ENCODE measurements at places on chromosomes 6 and 20.
A peak's percentile ranks its signal among the peaks of the same experiment; 100 is the strongest.

GRCh38 chr6:42269974-42270510, 52.4 kb upstream of the MRPS10 start:
- DNase-seq, result no peak

GRCh38 chr6:151067684-151068596, 171.8 kb upstream of the AKAP12 start:
- DNase-seq, result no peak

DNA sequence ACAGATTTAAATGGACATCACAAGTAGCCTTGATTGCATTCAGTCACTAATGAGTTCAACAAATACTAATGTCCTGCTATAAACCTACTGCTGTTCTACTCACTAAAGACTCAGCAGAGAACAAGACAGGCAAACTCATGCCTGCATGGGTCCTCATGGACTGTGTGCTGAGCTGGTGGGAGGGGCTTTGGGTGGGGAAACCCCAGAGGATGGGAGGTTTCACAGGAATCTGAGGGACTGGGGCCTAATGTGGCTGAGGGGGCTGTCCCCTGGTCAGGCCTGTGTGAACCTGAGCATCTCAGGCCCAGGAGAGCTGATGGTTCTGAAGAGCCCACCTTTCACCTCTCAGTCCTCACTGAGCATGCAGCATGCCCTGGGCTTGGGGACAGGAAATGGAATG, 1.4 kb downstream of the CST8 start:
- no peak for DNase-seq

DNA sequence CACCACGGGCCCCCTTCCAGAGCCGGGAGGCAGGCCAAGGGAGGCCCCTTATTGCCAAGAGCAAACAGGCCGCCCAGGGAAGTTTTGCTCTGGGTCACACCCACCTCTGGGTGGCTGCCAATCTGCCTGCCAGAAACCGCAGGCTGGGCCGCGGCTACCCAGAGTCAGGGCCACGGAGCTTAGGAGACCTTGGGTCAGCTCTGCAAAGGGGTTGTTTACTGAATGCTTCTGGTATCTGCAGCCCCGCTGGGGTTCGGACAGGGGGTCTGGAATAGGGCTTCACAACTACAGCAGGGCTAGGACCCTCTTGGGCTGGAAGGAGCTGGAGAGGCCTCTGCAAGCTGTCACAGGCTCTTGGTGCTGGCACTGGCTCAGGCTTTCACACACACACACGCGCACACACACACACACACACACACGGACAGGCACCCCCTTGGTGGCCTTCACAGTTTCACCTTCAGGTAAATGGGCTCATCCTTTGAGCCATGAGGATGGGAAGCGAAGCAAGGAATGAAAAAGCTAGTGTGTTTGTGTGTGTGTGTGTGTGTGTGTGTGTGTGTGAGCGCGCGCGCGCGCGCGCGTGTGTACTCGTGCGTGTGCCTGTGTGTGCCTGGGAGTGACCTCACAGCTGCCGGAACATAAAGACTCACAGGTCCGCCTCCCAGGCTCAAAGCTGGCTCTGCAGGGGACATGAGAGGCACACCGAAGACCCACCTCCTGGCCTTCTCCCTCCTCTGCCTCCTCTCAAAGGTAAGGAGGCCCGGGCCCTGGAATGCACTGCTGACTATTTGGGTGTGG, at the start of gene CCN5:
Gene CCN5, plus strand, starts transcription at position 669 of the 798 bp plus-strand sequence. Its CDS starts 22 bp downstream, at position 691.
- DNase-seq, result no peak

DNA sequence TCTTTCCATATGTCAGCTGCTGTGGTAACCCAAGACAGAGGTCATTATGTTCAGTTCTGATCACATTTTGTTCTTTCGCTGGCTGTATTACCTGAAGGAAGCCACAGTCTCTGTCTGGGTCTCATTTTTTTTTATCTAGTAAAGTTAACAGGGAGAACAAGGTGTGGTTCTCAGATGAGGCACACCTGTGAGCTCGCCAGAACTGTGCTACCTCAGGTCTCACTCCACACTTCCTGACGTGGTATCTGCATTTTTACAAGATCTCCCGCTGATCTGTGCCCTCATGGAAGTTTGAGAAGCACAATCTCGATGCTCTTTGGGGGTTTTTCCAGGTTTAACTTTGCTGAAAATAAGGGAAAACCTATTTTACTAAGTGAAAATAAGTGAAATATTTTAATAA, 169.5 kb upstream of the CENPW start:
- DNase-seq, result no peak

- DNase-seq, result peak; percentile 72
Observed at GRCh38 chr6:35452183-35453090, at the start of gene FANCE. Gene FANCE (plus strand): TSS chr6:35452338. CDS start chr6:35452546, 208 bp downstream.

GRCh38 chr6:3913077-3913957, 64.1 kb downstream of the FAM50B start:
- no peak for DNase-seq

GRCh38 chr20:40284611-40285010, 404.4 kb downstream of the MAFB start:
- no peak for DNase-seq

- no peak for DNase-seq
Observed at GRCh38 chr20:63377256-63377941, 16.2 kb upstream of the CHRNA4 start.

GRCh38 chr6:89348372-89348771, 4.2 kb downstream of the UBE2J1 start:
- no peak for DNase-seq

GRCh38 chr20:63102721-63103375, 96.1 kb upstream of the BHLHE23 start:
- DNase-seq, result peak; percentile 22

GRCh38 chr20:58746620-58747019, 54.0 kb downstream of the NPEPL1 start:
- DNase-seq, result no peak

GRCh38 chr20:16672299-16672698, 57.5 kb upstream of the SNRPB2 start:
- no peak for DNase-seq

- no peak for DNase-seq
Observed at GRCh38 chr20:63309261-63310071, 16.5 kb downstream of the COL20A1 start.

DNA sequence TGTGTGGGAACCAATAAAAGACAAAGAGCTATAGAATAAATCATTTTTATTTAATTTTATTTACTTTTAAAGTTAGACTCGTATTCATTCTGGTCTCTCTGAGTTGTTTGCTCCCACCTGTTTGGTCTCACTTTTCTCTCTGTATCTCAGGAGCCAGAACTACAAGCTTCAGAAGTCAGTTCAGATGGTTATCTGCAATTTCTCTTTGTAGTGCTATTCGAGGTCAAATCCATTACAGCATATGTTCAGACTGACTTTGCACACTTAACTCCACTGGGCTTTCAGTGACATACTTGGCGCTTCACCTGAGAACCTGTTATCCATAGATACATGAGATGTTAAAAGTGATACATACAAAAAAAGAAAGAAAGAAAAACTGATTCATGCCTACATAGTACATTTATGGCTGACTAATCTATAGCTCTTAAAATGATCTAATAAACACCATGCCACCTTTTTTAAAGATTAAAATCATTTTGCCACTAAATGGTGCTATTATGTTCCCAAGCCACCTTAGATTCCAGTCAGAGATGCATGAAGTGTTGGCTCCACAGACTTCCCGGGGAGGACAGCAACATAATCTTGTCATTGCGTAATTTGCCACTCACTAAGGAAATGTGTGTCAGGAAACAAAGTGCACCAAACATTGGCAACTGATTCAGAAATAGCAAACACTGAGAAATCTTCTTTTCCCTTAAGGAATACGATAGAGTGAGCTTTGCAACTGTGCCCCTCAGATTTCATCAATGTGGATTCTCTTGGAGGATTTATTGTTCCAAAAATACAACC, 396.7 kb downstream of the HACE1 start:
- DNase-seq, result no peak

GRCh38 chr6:153790876-153791473, 248.1 kb upstream of the OPRM1 start:
- no peak for DNase-seq

- no peak for DNase-seq
Observed at GRCh38 chr6:168050881-168051586, 28.0 kb downstream of the FRMD1 start.

DNA sequence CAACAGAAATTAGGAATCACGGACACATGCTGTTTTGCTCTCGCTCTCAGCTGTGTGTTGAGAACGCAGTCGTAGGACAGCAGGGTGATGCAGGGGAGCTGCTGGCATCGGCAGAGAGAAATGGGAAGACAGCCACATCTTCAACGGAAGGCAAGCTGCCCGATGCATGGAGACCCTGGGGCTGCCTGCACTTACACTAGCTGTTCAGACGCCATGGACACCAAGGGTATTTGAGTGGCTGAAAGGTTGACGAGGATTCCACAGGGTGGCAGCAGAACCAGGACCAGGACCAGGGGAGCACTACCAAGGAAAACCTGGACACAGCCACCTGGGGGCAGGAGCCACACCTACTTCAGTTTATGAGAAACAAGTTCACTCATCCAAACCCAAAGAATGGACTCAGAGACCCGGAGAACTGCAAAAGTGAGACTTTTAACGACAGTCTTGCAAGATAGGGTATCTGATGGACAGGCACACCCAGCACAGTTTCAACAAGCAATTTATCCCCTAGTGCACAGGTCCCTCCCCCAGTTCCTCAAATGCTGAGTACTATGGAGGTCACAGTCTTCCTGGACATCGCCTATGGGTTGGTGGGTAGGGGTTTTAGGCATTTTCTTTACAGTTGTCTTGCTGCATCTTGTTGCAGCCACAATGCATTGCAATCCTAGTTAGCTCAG, 56.3 kb upstream of the ENTPD6 start:
- DNase-seq, result no peak

GRCh38 chr6:27838945-27839625, 73.1 kb downstream of the OR2B2 start:
- no peak for DNase-seq

- DNase-seq, result no peak
Observed at GRCh38 chr20:24877652-24878051, 71.4 kb upstream of the CST7 start.

DNA sequence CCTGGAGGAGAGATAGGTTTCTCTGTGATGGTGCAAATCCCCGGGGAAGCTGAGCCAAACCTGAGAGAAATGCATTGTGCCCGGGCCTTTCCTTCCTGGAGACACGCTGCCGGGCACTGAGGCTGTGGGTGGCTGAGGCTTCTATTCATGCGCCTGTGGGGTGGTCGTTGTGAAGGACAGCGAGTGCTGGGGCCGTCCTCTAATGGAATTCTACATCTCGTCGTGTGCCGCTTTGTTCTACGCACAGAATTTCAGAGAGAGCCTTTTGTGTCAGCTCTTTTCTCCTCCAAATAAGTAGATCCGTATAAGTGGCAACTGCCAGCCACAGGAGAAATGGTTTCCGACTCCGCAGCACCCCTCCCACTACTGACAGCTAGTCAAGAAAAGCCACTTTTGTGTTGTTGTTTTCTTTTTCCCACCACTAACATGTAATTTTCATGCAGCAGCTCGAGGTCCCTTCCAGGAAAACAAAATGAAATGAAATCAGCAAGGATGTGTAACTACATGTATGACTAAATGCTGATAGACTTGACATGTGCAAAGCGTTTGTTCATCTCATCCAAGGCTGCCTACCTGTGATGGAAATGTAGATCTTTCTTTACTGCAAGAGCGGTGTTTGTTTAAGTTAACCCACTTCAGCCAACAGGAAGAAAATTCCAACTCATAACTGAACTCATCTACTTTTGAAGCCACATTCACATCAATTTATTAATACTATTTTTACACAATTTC, 26.4 kb upstream of the PXDC1 start:
- no peak for DNase-seq

- no peak for DNase-seq
Observed at GRCh38 chr6:64439274-64439673, 803.7 kb downstream of the PHF3 start.

DNA sequence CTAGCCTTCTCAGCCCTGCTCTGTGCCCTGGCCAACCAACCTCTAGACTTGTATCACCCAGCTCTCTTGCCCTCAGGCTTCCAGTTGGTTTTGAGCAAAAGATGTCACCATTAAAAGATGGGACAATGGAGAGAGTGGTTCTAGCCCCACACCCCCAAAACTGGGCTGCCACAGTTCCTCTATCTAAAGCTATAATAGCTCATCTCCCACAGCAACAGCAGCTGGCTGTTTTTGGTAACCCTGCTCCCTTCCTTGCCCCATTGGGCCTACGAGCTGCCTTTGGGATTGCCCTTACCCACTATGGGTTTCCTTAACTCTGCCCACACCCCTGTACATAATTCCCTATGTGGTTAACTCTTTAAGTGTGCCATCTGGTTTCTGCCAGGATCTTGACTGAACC, 7.6 kb upstream of the SRSF3 start:
- no peak for DNase-seq

DNA sequence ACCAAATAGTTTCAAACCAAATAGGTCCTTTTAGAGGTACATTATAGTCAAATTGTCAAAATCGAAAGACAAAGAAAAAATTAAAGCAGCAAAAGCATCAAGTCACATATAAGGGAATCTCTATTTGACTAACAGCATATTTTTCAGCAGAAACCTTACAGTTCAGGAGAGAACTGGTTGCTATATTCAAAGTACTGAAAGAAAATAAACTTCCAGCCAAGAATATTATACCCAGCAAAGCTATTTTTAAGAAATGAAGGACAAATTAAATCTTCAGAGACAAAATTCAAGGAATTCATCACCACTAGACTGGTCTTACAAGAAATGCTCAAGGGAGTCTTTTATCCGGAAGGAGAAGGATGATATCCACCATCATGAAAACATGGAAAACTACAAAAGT, 16.0 kb downstream of the WDR27 start:
- DNase-seq, result no peak

DNA sequence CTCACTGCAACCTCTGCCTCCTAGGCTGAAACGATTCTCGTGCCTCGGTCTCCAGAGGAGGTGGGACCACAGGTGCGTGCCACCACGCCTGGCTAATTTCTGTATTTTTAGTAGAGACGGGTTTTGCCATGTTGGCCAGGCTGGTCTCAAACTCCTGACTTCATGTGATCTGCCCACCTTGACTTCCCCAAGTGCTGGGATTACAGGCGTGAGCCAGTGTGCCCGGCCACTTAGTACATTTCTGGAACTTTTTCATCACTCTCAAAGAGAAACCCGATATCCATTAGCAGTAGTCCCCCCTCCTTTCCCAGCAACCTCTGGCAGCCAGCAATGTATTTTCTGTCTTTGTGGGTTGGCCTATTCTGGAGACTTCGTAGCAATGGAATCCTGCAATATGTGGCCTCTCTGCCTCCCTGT, 109.8 kb downstream of the JARID2 start:
- no peak for DNase-seq

GRCh38 chr6:94005835-94006234, 586.5 kb upstream of the EPHA7 start:
- no peak for DNase-seq

DNA sequence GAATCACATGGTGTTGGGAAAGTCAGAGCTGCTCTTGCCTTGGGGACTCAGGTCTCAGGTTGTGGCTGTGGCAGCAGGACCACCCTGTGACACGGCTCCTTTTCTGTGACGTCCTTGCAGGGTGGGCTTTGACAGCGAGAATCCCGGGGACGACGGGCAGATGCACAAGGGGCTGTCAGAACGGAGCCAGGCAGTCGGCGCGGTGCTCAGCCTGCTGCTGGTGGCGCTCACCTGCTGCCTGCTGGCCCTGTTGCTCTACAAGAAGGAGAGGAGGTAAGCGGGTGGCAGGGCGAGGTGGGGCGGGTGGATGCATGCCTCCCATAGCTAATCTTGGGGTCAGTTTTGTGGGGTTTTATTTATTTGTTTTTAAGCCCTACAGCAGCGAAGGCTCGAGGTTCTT, 19.2 kb upstream of the SLC22A1 start:
- no peak for DNase-seq
